ENCODE measurements at places on chromosomes 7 and 10. TPM values are rescaled to one million over a fixed set of nuclear protein-coding genes. Genes with fewer than 3 reads are reported as not detected.

DNA sequence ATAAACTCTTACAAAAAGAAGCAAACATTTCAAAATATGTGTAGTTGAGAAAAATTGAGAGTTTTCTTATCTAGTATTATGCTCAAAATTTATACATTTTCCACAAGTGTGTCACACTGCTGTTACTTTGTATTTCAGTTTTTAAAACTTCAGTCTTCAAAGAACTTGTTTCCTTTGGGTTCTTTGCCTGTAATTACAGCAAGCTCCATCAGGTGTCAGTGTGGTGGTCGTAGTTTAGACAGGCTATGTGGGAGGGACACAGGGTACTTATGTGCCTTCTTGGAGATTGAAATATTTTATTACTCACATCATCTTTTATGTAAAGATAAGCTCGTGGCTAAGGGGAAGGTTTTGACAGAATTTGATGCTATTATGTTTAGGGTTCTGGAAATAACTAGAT lies 360.5 kb downstream of the FGFR2 start:
- DNase-seq = no peak

The PDZD7 gene
- 0.79 TPM for total RNA-seq

- no peak for DNase-seq
Observed at GRCh38 chr7:43639858-43640491, 57.1 kb downstream of the STK17A start.

The TMEM213 gene
- total RNA-seq = not detected

GRCh38 chr10:130479926-130480325 lies 343.7 kb downstream of the GLRX3 start:
- no peak for DNase-seq

GRCh38 chr10:129328546-129328945 lies 138.5 kb upstream of the MGMT start:
- no peak for DNase-seq

- peak; percentile 48 for DNase-seq
Observed at GRCh38 chr10:71085689-71086438, 126.5 kb upstream of the UNC5B start.

The CFAP43 gene
- 3.8 TPM for total RNA-seq

- no peak for DNase-seq
Observed at GRCh38 chr7:69912846-69913245, 314.6 kb downstream of the AUTS2 start.

DNA sequence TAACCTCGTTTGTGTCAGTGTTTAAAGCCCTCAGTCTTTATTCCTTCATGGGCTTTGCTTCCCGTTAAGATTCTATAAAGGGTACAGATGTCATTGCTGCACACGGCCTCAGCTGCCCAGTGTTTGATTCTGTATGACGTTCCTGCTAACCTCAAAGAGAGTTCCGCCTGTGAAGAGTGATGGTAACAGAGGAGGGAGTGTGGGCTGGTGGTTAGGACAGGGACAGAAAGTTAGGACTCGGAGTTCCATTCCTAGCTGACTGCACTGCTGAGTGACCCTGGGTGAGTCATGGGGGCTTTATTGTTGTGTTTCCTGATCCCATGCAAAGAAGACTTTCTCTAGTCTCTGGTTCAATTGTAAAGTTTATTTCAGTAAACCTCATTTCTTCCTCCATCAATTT lies 227.1 kb downstream of the DYNC1I1 start:
- DNase-seq = no peak

DNA sequence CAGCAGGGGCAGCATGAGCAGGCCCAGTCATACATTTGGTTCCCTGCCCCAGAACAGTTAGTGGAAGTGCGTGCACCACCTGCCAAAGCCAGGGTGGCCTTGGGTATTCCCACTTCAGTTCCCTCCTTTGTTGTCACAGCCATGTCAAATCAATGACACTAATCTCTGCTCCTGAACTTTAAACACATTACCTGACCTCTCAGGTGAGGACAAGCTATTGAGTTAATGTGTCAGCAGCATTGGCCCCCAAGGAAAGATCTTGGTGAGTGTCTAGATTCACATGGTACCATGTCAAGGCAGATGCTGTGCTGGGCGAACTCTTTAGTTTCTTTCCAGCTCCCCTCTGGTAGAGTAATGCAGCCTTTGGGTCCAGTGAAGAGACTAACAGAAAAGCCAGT lies 2.1 kb downstream of the CYP3A5 start:
- DNase-seq = no peak

- no peak for DNase-seq
Observed at GRCh38 chr10:533186-533585, 156.3 kb downstream of the DIP2C start.

DNA sequence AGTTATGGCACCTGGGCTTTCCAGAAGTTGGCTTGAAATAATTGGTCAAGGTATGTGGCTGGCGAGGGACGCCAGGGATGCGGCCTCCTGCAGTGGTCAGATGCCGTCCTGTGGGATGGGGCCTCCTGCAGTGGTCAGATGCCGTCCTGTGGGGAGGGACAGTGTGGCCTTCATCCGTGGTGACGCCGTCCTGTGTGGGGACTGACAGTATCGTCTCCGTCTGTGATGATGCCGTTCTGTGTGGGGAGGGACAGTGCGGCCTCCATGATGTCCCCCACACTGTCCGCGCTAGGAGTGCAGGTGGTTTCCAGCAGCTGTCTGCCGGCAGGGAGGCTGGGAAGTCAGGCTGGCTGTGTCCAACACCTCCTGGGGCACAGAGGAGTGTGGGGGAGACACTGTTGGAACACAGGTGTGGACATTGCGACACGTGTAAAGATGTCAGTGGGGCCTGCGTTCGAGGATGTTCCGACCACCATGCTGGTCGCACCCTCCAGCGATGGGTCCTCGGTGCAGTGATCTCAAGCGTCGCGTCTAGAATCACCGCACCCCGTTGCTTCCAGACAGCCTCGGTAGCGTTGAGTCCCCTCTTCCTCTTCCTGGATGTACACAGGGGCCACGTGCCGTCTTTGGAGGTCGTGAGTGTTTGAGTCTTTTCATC lies 52.6 kb downstream of the INPP5A start:
- DNase-seq = no peak

- peak; percentile 59 for DNase-seq
Observed at GRCh38 chr10:101781984-101782810, 1.0 kb downstream of the NPM3 start.

DNA sequence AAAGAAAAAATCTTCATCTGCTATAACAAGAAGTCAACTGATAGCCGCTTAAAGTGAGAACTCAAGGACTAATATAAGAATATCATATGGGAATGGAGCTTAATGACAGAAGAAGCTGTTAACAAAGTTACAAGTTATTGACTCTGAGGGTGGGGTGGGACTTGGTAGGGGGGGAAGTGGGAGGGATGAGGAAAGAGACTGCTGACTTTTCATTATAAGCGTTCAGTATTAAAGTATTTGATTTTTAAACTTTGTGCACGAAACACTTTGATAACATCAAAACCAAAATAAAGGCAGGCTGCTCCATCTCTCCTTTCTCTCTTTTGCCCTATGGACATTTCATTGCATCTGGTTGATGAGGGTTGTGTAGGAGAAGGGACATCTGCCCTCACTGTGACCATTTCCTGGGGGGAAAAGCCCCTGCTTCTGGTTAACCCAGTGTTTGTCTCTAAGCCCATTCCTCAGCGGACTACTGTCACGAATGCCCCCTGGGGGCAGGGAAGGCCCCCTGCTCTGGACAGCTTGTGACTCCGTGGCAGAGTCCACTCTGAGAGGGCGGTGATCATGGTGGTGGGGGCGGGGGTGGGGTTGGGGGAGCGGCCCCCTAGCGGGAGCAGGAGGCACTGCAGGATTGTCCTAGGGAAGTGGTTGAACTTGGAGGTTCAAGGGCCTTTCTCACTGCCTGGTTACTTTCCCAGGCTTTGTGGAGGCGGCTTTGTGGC lies 17.4 kb downstream of the SLC13A4 start:
- DNase-seq = peak; percentile 76

DNA sequence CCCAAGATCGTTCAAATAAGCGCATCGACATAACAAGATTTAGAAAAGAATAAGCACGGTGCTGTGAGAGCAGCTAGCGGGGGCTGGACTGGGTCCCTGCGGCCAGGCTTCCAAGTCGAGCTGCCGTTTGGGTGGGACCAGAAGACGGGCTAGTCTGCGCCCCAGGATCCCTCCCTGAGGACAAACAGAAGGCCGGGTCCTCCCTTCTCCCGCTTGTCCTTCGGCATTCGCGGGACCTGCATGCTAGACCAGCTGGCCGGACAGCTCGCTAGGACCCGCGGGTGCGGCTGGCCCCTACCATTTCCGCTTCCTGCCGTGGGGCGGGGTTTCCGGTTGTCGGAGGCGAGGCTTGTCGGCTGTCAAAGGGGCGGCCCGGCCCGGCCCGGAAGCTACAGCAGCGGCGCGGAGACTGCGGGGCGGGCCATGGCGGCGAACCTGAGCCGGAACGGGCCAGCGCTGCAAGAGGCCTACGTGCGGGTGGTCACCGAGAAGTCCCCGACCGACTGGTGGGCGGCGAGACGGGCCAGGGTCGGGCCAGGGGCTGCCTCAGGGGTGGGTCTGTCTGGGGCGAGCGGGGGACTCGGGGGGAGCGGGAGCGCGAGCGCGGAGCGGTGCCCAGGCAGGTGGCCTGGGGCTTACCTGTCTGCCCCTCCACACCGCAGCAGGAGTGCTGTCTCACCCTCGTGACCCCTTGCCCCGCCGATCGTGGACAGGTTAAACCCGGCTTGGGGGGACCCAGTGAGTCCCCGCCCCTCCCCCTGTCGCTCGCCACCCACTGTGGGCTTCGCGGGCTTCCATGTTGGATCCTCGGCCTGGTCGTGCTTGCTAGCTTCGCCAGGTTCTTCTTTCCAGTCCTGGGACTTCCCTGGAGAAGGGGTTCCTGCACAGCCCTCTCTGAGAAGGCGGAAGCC lies at the start of gene DBNL:
Gene DBNL, plus strand, starts transcription at position 388 of the 911 bp plus-strand sequence. Its CDS starts 36 bp downstream, at position 424.
- peak; percentile 98 for DNase-seq

GRCh38 chr10:14776546-14776945 lies 1.8 kb upstream of the FAM107B start:
- no peak for DNase-seq

- no peak for DNase-seq
Observed at GRCh38 chr7:2777898-2778535, 66.1 kb downstream of the GNA12 start.

The CRHR2 gene
- total RNA-seq = not detected

- no peak for DNase-seq
Observed at GRCh38 chr7:126803990-126804389, 448.8 kb downstream of the GRM8 start.

The ADAM12 gene
- total RNA-seq = 0.52 TPM

DNA sequence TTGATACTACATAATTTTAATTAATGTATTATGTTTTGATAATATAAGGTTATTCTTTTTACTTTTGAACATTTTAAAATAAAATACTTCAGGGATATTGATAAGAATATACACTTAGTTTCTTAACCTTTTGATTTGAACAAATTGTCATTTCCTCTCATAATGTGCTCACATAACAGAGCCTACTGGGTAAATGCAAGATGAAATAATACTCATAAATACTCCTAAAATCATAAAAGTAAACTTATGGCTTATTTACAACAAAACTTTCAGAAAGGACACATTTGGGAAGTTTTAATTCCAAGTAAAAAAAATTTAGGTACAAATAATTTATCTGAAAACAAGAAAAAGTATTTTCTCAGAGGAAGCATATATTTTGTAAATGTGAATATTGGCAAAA lies 101.6 kb upstream of the ABCB5 start:
- DNase-seq = no peak

DNA sequence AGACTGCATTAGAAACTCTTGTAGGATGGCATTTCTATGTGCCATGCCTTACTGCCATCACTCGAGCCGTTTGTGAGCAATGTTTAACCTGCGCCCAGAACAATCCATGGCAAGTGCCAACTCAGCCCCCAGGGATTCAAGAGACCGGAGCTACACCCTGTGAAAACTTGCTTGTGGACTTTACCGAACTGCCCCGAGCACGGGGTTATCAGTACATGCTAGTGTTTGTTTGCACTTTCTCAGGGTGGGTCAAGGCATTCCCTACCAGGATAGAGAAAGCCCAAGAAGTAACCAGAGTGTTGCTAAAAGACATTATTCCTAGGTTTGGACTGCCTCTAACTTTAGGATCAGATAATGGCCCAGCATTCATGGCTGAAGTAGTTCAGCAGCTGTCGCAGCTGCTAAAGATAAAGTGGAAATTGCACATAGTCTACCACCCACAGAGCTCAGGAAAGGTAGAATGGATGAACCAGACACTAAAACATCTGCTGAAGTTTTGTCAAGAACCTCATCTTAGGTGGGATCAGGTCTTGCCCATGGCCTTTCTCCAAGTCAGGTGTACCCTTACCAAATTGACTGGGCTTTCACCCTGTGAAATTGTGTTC lies 8.9 kb upstream of the CYREN start:
- DNase-seq = no peak

GRCh38 chr10:84156009-84156408 lies 16.7 kb downstream of the GHITM start:
- no peak for DNase-seq

GRCh38 chr10:48287417-48288391 lies 13.2 kb upstream of the FRMPD2 start:
- DNase-seq = no peak

The PLEKHA1 gene
- total RNA-seq = 29.6 TPM

The TET1 gene
- 60.5 TPM for total RNA-seq

The POLR2J2 gene
- 7.2 TPM for total RNA-seq

The MGMT gene
- 27.3 TPM for total RNA-seq

- no peak for DNase-seq
Observed at GRCh38 chr7:147586110-147586509, 1004.5 kb upstream of the C7orf33 start.
